T-helper 2 cell treated with Interferon-gamma antibody and Interleukin-4, amounts not matched to agents 5 μg/mL and 100 μg/mL, for 36 hours (primary cell): ENCODE measurements at places on chromosomes 11 and 22.

DNA sequence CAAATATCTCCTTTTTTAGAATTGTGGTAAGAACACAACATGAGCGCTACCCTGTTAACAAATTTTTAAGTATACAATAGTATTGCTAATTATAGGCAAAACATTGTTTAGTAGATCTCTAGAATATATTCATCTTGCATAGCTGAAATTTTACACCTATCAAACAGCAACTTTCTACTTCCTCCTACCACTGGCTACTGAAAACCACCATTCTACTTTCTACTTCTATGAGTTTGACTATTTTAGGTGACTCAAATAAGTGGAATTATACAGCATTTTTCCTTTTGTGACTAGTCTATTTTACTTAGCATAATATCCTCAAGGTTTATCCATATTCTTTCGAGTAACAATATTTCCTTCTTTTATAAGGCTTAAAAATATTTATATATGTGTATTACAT lies 128.4 kb downstream of the FAM76B start:
- no peak for DNase-seq

DNA sequence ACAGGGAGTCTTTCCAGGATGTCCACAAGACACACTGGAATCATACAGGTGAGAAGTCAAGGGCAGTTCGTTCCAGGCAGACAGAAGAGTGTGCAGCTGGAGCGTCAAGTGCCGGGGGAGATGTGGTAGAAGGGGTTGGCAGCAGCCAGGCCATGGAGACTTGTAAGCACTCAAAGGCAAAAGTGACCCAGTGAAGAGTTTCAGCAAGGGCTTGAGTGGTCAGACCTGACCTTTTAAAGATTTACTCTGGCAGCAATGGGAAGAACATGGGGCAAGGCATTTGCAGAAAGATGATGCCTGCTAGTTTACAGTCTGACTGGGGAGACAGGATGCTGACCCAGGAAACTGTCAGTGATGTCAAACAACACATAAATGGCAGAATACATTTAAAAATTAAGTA lies 29.0 kb downstream of the P4HA3 start:
- DNase-seq: no peak

- DNase-seq: no peak
Measured at GRCh38 chr11:76030286-76030685, 176.0 kb downstream of the WNT11 start.

- DNase-seq: no peak
Measured at GRCh38 chr11:3138178-3139085, 26.7 kb downstream of the OSBPL5 start.

DNA sequence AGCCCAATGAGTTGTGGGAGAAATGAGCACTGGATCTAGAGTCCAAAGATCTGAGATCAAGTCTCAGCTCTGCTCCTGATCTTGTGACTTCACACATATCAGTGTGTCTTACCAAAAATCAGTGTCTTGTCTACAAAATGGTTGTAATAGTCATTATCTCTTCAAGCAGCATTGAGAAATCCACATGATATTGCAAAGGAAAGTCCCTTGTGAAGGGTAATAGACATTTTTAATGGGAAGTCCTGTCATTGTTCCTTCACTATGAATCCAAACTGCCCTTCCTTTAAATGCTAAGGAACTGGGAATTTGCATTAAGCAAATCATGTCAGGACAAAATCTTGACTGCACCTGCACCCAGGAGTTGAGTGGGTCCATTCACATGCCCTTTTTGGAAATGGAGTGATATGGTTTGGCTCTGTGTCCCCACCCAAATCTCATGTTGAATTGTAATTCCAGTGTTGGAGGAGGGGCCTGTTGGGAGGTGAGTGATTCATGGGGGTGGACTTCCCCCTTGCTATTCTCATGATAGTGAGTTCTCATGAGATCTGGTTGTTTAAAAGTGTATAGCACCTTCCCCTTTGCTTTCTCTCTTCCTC lies 51.1 kb downstream of the COMMD9 start:
- no peak for DNase-seq

- no peak for DNase-seq
Measured at GRCh38 chr11:6249770-6250555, 9.7 kb upstream of the CCKBR start.

DNA sequence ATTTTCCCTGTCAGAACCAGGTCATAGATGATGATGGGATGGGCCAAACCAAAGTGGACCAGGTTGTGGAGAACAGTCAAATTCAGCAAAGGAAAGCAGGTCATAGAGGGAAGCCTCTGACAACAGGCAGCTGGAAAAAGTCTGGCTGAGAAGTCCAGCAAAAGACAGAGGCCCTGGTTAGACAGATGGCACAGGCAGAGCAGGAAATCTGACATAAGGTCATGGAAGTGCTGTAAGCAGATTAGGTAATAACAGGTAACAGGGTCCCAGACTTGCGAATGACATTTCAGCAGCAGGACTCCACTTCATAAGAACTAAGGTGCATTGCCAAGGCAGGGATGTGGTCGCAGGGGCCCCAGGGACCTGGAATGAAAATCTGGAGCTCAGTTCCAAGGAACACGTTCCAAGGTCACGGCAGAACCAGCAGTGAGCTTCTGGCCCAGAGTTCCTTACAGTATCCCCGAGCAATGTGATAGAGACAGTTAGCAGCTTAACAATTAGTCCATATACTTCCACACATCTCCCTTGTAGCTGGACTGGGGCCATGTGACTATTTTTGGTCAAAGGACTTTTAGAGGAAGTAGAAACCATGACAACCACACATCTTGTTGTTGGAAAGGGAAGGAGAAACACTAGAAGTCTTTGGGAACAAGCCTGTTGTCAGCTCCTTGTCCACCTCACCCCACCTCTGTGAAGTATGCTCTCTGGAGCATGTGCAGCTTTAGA lies 75.4 kb downstream of the ME3 start:
- no peak for DNase-seq

DNA sequence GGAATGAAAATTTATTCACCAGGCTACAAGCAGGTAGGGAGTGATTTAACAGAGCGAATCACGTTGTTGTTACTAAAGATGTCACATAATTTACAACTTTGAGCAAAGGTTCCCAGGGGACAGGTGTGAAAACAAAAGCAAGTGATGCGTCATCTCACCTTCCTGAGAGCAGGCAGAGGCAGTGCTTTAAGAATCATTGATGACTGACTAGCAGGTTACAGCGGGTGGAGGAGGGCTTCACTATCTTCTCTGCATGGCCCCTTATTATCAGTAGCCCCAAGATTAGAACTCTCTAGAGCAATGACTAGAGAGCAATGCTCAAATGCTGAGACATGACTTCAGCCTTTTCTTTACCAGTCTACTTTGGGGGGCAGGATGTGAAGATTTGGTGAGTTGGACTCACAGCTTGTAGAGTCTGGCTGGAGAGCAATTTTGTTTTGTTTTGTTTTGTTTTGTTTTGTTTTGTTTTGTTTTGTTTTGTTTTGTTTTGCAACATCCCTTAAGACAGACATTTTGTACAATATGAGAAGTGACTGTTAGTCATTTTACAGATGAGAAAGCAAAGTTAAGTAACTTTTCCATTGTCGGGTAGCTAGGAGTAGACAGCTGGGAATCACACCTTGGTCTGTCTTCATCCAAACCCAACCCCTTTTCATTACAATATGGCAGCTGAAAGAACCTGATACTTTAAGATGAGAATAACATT lies 84.8 kb downstream of the SLC1A2 start:
- no peak for DNase-seq

DNA sequence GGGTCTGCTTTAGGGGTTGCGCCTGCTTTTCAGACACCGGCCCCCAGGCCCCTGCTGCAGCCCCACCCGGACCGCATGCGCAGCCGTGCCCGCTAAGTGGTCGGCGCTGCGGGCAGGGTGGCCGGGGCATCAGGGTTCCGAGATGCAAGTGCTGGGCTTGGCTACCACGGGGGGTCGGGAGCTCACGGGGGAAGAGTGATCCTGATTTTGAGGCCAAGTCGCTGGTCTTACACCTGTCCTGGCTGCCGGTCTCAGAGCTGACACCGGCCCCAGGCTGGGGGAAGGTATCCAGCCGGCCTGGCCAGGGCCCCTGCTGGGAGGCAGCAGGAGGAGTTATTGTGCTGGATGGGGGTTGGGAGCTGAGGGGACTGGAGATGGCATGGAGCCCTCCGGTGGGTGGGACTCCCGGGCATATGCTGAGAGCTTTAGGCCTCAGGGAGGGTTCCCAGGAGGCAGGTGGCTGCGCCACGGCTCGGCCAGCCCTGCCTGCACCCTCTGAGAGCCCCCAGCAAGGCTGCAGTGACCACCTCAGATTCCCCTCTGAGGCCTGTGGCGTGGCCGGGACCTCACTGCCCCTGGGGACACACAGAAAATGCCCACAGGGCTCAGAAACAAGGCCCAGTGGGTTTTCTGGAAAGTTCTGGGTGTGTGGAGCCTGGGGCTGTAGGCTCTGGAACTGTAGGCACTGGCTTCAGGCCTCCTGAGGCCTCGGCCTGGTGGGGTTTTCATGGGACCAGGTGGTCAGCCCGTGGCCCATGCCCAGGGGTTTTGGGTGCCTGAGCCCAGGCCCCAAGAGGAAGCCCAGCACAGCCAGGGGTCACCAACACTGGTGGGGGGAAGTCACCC lies 4.4 kb upstream of the MUC5AC start:
- DNase-seq: no peak

GRCh38 chr11:67054836-67055523 lies 1.7 kb upstream of the RHOD start:
- DNase-seq: peak; percentile 23

DNA sequence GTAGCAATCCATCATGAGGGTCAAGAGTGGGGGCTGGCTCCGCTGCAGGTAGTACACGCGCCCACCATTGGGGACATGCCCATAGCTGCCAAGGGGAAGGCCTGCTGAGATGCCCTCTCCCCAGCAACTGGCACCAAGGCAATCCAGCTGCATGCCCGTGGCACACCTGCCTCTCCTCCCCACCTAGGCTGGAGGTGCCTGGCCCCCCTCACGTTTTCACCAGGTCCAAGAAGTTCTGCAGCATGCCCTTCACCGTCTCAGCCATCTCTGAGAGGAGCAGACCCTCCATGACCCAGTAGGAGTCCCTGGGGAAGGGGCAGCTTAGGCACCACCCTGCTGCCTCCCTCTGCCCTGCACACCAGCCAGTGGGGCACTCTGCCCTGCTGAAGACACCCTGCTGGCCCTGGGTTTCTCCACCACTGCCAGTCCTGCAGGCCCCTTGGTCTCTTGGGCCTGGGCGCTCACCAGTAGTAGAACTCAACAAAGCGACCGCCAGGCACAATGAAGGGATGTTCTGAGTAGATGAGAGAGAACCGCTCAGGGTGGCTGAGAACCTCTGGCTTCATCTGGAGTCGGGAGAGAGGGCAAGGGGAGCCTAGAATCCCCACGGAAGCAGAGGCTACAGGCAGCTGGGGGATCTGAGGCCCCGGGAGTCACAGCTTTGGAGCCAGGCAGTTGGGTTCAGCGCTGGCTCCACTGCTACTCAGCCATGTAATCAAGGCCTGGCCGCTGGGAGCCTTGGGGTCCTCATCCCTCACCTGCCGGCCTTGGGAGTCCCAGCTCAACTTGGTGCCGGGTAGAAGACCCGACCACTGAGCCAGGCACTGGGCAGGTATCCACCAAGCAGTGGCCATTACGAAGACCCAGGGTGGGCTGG lies 17.8 kb downstream of the TREH start:
- DNase-seq: no peak

GRCh38 chr11:70625582-70626518 lies 227.5 kb downstream of the CTTN start:
- DNase-seq: no peak

GRCh38 chr11:20360650-20361049 lies 2.9 kb upstream of the HTATIP2 start:
- DNase-seq: peak; percentile 26

GRCh38 chr11:99881610-99882009 lies 805.5 kb upstream of the ARHGAP42 start:
- no peak for DNase-seq

GRCh38 chr11:27837895-27838563 lies 137.8 kb upstream of the BDNF start:
- no peak for DNase-seq

DNA sequence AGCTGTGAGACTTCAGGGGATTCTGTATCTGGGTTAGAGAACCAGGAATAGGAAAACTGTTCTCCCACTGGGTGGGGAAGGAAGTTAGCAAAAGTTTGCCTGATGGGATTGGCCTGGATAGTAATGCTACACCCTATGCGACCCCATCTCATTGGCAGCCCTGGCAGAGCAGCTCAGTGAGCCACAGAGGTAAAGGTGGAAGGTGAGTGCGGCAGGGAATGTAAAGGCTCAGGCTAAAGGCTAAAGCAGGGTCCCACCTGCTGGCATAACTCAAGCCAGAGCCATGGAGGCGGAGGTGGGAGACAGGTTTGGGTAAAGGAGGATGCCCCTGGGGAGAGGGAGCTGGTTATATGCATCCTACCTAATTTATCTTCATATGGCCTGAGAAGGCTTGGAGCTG lies 18.7 kb downstream of the SSH3 start:
- no peak for DNase-seq

DNA sequence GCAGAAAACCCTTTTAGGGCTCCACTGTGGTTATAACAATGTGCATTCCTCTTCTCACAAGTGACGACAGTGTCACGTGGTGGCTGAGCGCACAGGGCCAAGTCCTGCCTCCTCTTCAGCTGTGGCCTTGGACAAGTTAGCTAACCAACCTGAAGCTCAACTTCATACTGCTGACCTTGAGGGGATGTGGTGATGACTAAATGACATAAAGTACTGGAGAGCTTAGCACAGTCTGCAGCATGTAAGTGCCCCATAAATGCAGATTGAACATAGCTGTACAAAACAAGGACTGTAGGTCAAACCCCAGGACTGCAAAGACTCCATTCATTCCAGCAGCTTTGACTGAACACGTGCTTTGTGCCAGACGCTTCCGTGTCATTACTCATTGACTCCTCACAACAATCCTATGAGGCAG lies 20.1 kb upstream of the MRGPRX2 start:
- DNase-seq: no peak

- no peak for DNase-seq
Measured at GRCh38 chr11:100469835-100470234, 217.3 kb upstream of the ARHGAP42 start.

DNA sequence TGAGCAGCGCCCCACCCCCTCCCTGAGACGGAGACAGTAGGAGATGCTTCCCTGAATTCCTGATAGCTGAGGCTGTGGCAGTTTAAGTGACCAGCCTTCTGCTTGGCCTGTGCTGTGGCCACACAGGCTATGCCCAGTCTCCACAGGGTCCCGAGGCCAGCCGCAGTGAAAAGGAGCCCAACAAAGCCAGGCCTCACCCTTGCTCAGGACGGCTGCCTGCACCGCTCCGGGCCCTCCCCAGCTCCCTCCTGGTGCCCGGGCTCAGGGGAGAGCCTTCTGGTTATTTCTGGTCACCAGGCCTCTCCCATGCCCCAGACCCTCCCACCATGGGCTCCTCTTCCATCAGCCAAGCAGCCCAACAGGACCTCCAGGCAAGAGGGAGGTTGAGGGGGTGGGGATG lies 28.8 kb downstream of the LRRC10B start:
- DNase-seq: no peak

GRCh38 chr11:106958517-106959248 lies 59.6 kb downstream of the GUCY1A2 start:
- no peak for DNase-seq

GRCh38 chr11:33900159-33900840 lies 8.4 kb upstream of the LMO2 start:
- DNase-seq: no peak

DNA sequence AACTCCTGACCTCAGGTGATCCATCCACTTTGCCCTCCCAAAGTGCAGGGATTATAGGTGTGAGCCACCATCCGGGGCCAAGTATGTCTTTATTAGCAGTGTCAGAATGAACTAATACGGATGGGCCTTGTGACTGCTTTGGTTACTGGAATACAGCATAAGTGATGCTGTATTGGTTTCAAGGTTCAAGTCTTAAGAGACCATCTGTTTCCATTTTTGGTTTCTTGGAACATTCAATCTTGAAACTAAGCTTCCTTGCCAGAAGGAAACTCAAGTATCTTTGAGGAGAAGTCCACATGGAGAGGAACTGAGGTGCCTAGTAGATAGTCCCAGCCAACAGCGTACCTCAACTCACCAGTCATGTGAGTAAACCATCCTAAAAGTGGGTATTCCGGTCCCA lies 58.8 kb downstream of the APOL3 start:
- DNase-seq: no peak
